CD8-positive, alpha-beta memory T cell (primary cell): ENCODE measurements at places on chromosomes 11 and 22.

DNA sequence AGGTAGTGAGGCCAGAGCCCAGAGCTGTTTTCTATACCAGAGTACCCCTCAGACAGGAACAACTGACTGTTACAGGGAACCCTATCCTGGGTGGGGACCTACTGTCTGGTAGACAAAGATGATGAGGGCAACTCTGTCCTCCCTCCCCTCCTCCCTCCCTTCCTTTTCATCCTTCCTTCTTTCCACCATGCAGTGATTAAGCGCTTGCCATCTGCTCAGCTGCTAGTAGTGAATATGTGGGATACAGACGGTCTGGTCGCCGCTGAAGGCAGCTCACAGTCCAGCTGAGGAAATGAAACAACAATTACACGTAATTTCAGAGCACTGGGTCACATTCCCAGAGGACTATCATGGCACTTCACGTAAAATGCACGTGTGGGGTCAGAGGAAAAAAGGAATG lies 597.1 kb downstream of the BUD13 start:
- no peak for DNase-seq

GRCh38 chr11:6404342-6405051 lies 14.2 kb downstream of the SMPD1 start:
- DNase-seq = no peak

DNA sequence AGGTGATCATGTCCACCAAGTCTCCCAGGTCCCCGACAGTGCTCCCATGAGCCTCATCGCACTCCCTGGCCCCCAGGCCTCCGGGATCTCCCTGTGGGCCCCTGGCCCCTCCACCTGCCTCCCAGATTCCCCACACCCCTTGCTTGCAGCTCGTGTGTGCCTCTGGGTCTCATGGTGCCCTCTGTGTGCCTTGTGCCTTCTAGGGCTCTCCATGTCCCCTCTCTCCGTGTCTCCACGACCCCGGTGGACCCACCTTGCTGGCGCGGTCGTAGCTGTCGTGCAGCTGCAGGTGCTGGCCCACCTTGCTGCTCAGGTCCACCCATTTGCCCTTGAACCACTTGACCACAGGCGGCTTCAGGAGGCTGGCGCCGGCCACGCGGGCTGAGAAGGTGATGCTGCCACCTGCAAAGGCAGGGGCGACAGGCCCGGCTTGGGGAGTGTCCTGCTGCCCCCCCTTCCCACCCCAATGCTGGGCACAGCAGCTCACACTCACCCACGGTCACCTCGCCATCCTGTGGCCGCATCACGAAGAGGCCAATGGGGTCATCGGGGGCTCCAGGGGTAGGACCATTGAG lies 2.9 kb downstream of the MYBPC3 start:
- no peak for DNase-seq

GRCh38 chr11:70844387-70844786 lies 408.0 kb downstream of the SHANK2 start:
- DNase-seq = no peak

GRCh38 chr22:38167988-38168407 lies 13.6 kb downstream of the PLA2G6 start:
- no peak for DNase-seq

- DNase-seq = no peak
Measured at GRCh38 chr11:48006301-48006992, 26.1 kb downstream of the PTPRJ start.

GRCh38 chr22:22673628-22674027 lies 29.2 kb downstream of the GGTLC2 start:
- DNase-seq = no peak
